ENCODE measurements at places on chromosomes 12 and 14.

GRCh38 chr14:67837011-67837624, 17.5 kb downstream of the RAD51B start:
- no peak for DNase-seq

DNA sequence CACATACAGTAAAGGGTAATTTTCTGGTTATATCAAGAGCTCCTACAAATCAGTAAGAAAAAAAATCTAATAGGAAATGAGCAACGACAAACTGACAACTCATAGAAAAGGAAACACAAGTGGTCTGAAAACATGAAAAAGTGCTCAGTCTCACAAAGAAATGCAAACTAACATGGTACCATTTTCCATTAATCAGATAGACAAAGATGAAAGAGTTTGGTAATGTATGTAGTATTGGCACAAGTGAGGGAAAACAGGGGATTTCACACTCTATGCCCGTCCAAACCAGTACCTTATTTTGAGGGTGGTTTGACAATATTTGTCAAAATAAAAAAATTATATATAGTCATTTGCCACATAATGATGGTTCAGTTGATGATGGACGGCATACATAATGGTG, 13.2 kb downstream of the PTPN11 start:
- DNase-seq, result no peak

DNA sequence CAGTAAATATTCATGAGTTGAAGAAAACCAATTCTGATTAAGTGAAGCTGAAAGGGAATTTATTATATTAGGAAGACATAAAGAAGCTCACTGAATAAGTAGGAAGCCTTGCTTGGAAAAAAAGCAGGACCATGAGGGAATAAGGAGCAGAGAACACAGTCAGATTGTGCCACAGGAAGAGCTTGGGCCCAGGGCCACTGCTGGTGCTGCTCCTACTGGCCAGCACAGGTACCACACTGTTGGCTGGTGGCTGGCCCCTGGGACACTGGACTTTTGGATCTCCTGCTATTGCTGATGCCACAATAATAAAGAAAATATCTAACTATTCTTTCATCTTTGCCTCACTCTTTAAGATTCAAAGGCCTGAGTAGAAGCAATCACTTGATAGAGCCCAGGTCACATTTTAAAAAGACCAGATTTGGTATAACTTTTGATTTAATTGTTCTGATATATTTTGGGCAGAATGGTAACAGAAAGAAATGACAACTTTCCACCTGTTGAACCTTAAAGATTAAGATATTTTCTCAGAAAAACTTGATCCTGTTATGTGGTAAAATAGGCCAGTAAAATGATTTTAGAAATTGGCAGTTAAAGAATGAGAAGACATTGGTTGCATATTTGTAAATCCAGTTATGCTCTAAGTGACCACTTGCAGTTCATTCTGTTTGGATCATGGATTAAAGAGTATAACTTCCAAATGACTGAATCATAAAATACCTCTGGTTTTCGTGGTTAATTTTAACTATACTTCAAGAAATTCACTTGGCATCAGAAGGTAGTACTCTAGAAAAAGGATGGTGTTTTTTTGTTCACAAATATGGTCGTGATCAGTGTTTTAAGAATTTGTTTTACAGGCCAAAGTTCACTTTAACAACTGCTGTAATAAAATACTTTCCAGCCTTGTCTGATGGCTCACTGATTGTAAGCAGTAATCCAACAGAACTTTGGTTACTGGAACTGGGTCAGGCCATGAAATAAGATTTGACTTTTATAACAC, 68.3 kb downstream of the DERA start:
- no peak for DNase-seq

DNA sequence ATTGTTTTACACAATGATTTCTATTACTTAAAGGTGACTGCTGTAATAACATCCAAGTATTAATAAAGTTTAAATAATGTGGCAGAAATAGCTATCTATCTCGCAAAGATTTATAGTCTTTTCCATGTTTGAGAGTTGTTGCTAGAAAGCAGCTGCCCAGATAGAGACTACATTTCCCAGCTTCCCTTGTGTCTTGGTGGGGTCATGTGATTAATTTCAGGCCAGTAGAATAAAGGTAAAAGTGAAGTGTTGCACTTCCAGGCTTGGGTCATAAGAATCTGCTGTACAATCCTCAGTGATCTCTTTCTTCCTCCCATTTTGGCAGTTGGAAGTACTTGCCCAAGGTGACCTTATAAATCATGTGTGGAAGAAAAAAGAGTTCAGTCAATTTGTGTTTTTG, 449.7 kb upstream of the USP15 start:
- no peak for DNase-seq

GRCh38 chr14:91873471-91874415, 6.4 kb upstream of the TC2N start:
- no peak for DNase-seq

GRCh38 chr14:89669193-89669592, 252.2 kb upstream of the FOXN3 start:
- no peak for DNase-seq

GRCh38 chr12:56079723-56080555, at the start of gene ERBB3:
Gene ERBB3 (plus strand): TSS chr12:56080165. CDS start chr12:56080301, 136 bp downstream.
- DNase-seq, result peak; percentile 59

- DNase-seq, result no peak
Measured at GRCh38 chr12:31876568-31877424, 82.4 kb upstream of the RESF1 start.

- no peak for DNase-seq
Measured at GRCh38 chr12:89493670-89494302, 30.8 kb downstream of the GALNT4 start.

GRCh38 chr12:1803736-1804135, 16.6 kb upstream of the LRTM2 start:
- DNase-seq, result no peak

GRCh38 chr12:59833408-59833807, 237.6 kb downstream of the SLC16A7 start:
- no peak for DNase-seq

DNA sequence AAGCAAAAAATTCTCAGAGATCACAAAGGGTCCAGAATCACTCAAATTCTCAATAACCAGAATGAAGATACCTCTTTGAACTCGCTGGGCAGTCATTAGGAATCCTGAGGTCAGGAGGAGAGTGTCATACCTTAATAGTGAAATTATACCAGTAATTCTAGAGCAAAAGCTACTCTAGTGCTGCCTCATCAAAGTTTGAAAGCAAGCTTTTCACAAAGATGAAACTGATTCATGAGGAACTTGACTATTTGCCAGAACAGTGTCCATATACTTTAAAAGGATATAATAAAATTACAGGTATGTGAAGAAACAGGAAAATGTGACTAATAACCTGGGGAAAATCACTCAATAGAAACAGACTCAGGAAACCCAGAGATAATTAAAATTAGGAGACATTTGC, 44.5 kb downstream of the EML5 start:
- DNase-seq, result no peak

- DNase-seq, result no peak
Measured at GRCh38 chr12:68294251-68294650, 37.9 kb downstream of the MDM1 start.

GRCh38 chr12:18123707-18124106, 33.7 kb upstream of the RERGL start:
- no peak for DNase-seq

GRCh38 chr12:113860059-113860820, 105.9 kb downstream of the RBM19 start:
- DNase-seq, result no peak

- no peak for DNase-seq
Measured at GRCh38 chr12:75944097-75944904, 87.3 kb downstream of the PHLDA1 start.

- no peak for DNase-seq
Measured at GRCh38 chr12:89212339-89212771, 139.9 kb downstream of the DUSP6 start.

GRCh38 chr12:6555018-6555691, 687 bp downstream of the IFFO1 start:
- DNase-seq, result no peak

GRCh38 chr12:106108185-106108835, 30.4 kb downstream of the NUAK1 start:
- no peak for DNase-seq

GRCh38 chr12:5437589-5437988, 5.7 kb downstream of the NTF3 start:
- no peak for DNase-seq

DNA sequence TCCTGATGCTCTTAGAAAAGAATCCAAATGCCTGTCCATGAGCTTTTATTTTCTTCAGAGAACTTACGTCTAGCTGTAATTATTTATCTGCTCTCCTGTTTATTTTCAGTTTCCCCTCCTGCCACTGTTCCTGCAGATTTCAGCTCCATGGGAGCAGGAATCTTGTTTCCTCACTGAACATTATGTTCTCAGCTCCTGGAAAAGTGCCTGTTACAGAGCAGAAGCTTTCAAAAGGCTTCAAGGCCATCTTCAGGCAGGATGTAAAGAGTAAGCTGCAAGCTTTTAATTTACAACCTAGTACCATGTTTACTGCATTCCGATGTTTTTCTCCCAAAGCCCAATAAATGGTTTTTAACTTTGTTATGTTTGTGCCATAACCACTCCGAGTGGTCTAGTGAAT, 98.4 kb upstream of the BTG1 start:
- DNase-seq, result no peak

- DNase-seq, result no peak
Measured at GRCh38 chr12:47184813-47185212, 105.1 kb upstream of the AMIGO2 start.

Measured in cortex of kidney (tissue), 1 donor.